Anterior cingulate cortex (tissue), 58 donors: ENCODE measurements at places on chromosomes 16 and 17.

DNA sequence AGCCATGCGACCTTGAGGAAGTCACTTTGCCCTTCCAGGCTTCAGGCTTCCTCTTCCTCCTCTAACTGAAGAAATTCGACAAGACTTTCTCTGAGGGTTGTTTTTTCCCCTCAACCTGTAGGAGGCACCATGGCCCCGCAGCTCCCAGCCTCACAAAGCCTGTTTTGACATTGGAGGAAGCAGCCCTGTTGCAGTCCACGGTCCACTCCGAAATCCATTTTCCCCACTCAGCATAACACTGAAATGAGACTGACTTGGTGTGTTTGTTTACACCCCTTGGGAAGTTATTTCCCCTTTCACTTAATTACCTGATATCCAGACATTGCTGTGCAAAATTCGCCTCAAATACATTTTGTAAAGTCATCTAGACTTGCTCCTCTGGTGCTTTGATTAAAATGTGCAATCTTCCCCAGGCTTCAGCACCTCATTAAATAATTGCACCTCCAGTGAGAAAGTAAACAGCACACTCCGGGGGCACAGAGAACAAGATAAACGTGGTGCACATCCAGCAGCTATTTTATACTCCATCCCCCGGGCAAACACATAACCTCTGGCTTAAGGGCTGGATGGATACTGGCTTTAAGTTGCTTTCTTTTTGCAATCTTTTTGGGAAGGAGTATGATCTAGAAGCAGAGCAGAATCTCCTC, 41.4 kb upstream of the PIRT start:
- peak; percentile 20 for DNase-seq

GRCh38 chr17:49121696-49122292, 10.8 kb upstream of the B4GALNT2 start:
- no peak for DNase-seq

DNA sequence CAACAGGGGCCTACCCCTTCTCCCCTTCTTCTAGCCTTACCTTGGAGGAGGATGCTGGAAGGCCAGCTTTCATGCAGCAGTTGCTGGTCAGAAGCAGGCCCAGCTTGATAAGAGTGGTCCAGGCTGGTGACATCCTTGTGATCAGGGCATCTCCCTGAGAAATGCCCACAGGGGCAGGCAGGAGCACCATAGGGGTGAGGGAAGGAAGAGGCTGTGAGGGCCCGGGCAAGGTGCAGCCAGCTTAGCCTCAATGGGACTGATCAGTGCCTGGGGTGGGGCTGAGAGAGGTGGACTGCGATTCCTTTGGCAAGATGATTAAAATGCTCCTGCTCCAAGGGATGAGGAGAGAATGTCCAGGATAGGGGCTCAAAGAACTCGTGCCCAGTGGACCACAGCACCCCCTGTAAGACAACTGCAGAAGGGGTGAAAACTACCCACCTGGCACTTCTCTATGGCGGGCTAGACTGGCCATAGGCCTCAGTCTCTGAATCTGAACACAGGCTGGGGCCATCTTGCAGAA, 9.5 kb upstream of the GALK1 start:
- DNase-seq: no peak

DNA sequence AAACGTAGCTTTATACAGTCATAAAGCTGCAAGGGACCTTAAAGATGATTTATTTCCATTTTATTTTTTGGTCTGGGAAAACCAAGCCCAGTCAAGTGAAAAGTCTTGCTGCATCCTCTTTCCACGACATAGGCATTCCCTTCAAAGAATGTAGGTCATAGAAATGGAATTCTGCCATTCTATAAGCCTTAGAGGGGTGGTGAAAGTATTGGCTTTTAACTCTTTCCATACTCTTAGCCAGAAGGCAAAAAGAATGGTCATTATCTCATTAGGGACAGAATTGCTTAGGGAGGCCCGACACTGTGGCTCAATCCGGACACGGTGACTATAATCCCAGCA, 7.9 kb upstream of the MSL1 start:
- DNase-seq: no peak

DNA sequence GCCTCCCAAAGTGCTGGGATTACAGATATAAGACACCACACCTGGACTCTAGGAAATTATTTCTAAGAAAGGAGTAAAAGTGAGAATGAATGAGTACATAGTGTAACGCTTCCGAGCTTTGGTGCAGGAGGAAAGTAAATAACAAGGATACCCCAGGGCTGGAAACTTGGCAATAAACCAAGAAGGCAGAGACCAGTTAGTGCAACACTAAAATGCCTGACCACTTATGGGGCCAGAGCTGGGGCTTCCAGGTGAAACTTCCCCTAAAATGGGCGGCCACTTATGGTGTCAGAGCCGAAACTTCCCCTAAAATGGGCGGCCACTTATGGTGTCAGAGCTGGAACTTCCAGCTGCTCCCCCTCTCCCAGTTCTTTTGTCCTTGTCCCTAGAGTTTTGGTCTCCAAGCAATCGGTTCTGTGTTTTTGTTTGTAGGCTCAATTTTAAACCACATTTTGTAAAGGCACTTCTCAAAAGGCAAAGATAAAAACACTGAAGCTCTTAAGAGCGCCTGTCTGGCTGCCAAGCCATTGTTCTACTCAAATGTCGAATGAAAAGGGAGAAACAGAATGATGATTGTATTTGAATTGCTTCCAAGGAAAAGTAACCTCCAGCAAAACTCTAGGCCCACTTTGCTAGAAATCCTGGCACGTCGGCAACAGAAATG, 63.9 kb downstream of the NXN start:
- DNase-seq: no peak

DNA sequence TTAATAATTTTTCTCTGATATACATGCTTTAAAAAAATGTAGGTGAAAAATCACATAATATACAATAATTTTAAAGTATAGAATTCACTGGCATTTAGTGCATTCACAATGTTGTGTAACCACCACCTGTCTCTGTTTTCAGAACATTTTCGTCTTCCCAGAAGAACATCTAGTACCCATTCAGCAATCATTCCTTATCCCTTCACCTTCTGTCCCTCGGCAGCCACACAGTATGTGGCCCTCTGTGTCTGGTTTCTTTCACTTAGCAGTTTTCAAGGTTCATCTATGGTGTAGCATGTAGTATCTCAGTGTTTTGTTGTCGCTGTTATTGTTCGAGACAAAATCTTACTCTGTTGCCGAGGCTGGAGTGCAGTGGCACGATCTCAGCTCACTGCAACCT, 33.6 kb downstream of the PRPSAP2 start:
- no peak for DNase-seq

DNA sequence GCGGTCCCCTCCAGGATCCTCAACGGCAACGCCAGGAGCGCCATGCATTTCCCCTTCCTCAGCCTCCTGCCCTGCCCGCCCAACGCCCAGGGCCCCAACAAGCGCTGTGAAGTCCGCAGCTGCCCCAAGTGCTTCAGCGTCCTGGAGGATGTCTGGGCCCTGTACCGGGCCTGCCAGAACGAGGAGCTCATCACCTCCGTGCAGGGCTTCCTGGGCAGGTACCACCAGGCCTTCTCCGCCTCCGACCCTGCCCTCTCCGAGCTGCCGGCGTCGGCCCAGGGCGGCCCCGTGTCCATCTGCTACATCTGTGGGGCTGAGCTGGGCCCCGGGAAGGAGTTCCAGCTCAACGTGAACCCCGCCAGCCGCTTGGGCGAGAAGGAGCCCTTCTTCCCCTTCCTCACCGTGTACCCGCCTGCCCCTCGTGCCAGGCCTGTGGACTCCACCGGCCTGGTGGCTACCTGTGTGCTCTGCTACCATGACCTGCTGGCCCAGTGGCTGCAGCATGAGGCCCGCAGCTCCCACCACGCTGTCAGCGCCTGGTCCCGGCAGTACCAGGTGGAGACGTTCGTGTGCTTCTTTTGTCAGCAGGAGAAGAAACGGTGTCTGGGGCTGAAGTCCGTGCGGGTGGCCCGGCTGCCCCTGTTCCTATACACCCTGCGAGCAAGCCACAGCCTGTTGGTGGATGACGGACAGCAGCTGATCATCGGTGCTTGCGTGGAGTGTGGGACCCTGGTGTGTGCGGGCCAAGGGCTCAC, 58.9 kb upstream of the CIBAR2 start:
- DNase-seq: no peak

GRCh38 chr17:47695429-47696376, 1.7 kb downstream of the TBKBP1 start:
- DNase-seq: no peak

DNA sequence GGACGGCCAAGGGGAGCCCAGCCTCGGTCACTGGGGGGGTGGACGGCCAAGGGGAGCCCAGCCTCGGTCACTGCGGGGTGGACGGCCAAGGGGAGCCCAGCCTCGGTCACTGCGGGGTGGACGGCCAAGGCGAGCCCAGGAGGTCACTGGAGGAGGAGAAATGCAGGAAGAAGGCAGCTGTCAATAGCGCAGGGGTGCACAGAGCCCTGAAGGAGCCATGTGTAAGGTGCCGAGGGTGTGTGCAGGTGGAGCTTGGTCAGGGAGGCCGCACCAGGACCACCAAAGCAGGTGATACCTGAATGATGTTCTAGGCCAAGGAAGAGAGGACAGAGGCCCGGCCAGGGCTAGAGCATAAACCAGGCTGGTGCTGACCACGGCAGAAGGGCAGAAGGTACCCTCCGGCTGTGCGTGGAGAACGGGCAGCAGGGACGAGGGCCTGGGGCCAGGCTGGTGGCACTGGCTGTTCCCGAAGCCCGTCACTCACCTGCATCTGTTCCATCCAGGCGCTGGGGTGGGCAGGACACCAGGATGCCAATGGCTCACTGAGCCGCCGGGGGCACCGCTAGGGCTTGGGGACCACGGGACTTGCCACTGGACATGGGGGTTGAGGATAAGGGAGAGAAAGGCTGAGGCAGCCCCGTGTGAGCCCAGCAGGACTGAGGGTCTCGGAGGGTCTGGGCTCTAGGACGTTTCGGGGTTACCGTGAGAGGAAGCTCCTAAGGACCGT, 5.9 kb upstream of the CCDC57 start:
- DNase-seq: no peak

DNA sequence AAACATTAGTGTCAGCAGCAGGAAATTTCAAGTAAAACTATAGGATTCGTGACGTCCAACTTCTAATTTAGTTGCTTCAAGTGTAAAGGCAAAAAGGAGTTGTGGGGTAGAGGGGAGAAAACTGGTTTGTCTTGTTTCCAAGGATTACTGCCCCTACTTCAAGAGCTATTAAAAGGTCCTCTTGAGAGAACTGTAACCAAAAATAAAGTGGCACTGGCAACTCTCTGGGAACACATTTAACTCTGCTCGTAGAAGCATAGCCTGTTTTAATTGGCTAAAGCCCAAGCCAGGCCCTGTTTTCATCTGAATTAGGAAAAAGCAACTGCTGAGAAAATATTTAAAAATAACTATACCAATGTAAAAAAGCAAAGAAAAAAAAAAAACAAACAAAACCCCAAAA, 51.8 kb upstream of the AKAP1 start:
- DNase-seq: no peak

DNA sequence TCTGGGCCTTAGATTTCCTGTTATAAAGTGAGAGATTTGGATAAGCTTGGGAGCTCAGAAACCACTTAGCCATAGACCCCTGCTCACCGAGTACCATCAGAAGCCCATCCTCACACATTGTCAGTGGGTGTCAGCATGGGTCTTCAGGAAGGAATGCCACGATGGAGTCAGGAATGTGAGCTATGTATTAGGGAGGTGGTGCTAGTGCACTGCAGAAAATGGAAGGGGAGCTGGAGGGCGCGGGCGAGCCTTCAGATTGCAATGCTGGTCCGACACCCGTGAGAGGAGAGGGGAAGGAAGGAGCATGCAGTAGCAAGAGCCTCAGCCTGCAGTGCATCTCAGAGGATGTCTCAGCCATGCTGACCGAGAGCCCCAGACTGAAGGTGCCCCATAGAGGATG, 294.5 kb downstream of the FOXL1 start:
- DNase-seq: no peak

GRCh38 chr16:2968368-2968737, 795 bp upstream of the PAQR4 start:
- no peak for DNase-seq

DNA sequence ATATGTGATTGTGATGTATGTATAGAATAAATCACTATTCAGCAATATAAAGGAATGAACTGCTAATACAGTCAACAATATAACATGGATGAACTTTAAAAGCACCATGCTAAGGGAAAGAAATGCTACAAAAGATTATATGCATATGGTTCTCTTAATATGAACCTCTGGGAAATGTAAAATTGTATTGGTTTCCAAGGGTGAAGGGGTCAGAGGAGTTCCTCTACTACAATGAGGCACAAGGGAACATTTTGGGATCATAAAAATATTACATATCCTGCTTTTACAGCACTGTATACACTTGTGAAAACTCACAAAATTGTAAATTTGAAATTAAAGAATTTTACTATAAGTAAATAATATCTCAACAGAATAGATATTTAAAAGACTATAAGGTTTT, 111.4 kb downstream of the CA10 start:
- no peak for DNase-seq

- no peak for DNase-seq
Observed at GRCh38 chr17:36493956-36494355, 7.5 kb downstream of the ZNHIT3 start.

- DNase-seq: no peak
Observed at GRCh38 chr16:81938326-81939163, 72.7 kb downstream of the SDR42E1 start.

GRCh38 chr17:55090079-55090492, 121.5 kb downstream of the STXBP4 start:
- DNase-seq: no peak

DNA sequence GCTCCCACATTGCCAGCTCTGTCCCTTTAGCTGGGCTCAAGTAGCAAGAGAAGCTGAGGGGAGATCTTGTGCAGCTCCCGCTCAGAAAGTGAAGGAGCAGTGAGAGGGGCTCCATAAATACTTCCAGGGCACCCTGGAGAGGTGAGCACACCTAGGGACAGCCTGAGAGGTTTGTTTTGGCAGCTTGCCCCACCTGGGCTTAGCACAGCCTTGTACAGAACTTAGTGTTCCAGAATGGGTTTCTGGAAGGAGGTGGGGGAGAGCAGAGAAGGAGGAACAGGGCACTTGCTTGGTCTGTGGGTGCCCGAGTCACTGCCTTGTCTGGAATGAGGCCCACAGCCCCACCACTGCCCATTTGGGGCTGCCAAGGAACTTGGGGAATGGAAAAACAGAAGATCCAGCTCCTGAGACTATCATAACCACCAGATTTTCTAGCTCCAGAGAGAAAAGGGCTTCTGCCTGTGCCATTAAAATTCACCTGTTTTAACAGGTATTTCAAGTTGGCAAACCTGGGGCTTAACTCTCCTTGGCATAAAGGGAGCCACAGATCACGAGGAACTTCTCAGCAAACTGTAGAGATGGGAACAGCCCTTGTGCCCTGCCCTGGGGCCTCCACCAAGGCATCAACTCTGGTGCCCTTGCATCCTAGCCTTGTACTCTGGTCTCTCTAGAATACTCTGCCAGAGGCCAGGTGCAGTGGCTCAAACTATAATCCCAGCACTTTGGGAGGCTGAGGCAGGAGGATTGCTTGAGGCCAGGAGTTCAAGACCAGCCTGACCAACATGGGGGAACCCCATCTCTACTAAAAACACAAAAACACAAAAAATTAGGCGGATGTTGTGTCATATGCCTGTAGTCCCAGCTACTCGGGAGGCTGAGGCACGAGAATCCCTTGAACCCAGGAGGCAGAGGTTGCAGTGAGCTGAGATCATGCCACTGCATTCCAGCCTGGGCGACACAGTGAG, 1.9 kb downstream of the PRR15L start:
- no peak for DNase-seq
